Prostate gland (tissue), 2 donors: ENCODE measurements at places on chromosomes 13 and 19. TPM values are rescaled to one million over a fixed set of nuclear protein-coding genes. Genes with fewer than 3 reads are reported as not detected.

DNA sequence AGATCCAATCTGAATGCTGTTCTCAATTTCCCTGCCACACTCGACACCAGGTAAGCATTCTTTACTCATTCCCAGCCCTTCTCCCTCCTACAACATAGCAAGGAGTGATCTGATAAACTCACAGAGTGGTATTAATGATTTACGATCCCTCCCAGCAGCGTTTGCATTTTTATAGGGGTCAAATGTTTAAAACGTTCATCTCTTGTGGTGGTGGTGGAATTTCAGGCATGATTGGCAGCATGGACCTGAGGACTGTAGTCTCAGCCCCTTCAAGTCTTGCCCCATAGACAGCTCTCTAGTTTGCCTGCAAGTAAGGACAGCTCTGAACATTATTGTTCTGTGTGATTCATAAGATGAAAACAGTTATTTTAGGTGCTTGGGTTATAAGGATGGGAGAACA lies 565.7 kb downstream of the EFNB2 start:
- no peaks in the 10 kb centered on the region for H3K36me3 ChIP-seq
- H3K4me1 ChIP-seq, result no peaks in the 10 kb centered on the region
- H3K4me3 ChIP-seq, result no peak overlapping the region
- no peak overlapping the region for H3K27ac ChIP-seq

DNA sequence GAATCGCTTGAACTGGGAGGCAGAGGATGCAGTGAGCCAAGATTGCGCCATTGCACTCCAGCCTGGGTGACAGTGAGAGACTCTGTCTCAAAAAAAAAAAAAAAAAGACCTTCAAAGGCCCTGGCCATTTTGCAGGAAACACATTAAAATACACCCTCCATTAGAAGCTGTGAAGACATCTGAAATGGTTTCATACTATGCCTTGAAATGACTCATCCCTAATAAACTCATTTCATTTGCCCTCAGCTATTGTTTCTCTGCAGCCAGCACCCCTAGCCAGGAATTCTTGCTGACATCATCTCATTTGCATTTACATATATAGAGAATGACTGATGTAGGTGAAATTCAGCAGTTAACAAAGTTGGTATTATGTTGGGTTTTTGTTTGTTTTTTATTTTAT lies 8.7 kb downstream of the EML2 start:
- H3K27me3 ChIP-seq, result no peaks in the 10 kb centered on the region
- H3K4me1 ChIP-seq, result no peaks in the 10 kb centered on the region
- DNase-seq, result no peak
- H3K36me3 ChIP-seq, result no peaks in the 10 kb centered on the region
- H3K4me3 ChIP-seq, result no peak overlapping the region

DNA sequence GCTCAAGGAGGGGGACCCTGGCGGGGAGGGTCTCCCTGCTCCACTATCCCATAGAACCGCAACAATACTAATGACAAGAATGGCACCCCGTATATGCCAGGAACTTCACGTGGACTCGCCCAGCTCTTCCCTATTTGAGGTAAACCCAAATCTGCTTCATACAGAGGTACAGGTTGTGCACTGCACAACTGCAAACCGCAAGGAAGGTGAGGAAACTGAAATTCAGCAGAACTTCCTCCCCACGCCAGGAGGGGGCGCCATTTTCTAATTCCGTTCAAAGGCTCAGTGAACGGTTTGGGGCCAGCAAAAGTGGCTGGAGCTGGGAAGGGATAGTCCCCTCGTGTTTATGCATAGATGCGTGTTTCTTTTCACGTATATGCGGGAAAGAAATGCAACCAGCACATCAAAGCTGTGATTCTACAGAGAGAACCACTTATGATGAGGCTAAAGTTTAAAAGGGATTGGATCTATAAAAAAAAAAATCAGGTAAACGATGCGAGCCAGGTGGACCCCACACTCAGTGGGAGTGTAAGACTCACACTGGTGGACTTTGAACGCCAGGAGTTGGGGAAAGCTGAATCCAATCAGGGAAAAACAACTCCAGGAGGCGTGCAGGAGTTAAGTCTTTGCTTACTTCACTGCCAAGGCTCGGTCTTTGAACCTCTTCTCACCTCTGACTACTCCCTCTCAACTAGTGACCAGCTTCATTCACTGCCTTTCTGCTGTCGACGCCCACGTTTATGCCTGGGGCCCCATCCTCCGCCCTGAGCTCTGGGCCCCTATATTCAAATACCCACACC lies 20.3 kb downstream of the C19orf81 start:
- peaks cover 30% of the 10 kb centered on the region for H3K27me3 ChIP-seq
- H3K4me1 ChIP-seq, result no peaks in the 10 kb centered on the region
- H3K27ac ChIP-seq, result no peak overlapping the region
- no peak overlapping the region for H3K4me3 ChIP-seq

- no peak overlapping the region for H3K4me3 ChIP-seq
- no peak overlapping the region for H3K27ac ChIP-seq
- H3K36me3 ChIP-seq, result no peaks in the 10 kb centered on the region
- H3K27me3 ChIP-seq, result no peaks in the 10 kb centered on the region
- no peak for DNase-seq
These were observed 125.2 kb downstream of the KDM4B start for GRCh38 chr19:5093948-5094718.

GRCh38 chr13:58619396-58620113 lies 988.0 kb downstream of the PCDH17 start:
- H3K4me3 ChIP-seq, result no peak overlapping the region
- H3K4me1 ChIP-seq, result no peaks in the 10 kb centered on the region
- H3K27ac ChIP-seq, result no peak overlapping the region
- no peaks in the 10 kb centered on the region for H3K36me3 ChIP-seq
- H3K27me3 ChIP-seq, result no peaks in the 10 kb centered on the region

DNA sequence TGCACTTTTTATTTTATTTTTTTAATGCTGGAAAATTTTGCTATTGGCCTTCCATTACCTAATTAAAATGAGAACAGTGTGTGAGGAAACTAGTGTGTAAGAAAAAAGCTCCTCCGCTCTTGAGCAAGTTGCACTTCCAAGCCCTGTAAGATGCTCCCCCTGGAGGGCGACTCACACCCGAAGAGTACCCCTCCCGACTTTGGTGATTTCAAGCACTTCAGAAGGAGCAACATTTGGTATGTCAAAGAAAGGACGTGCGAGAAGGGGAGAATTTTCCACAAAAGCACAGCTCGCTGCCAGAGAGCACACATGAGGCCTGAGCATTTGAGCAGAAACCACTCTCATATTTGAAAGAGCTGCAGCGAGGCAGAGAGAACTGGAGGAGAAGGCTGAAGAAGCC lies 504.4 kb downstream of the FGF9 start:
- no peak for DNase-seq
- no peaks in the 10 kb centered on the region for H3K4me1 ChIP-seq
- no peaks in the 10 kb centered on the region for H3K36me3 ChIP-seq
- H3K27ac ChIP-seq, result no peak overlapping the region

DNA sequence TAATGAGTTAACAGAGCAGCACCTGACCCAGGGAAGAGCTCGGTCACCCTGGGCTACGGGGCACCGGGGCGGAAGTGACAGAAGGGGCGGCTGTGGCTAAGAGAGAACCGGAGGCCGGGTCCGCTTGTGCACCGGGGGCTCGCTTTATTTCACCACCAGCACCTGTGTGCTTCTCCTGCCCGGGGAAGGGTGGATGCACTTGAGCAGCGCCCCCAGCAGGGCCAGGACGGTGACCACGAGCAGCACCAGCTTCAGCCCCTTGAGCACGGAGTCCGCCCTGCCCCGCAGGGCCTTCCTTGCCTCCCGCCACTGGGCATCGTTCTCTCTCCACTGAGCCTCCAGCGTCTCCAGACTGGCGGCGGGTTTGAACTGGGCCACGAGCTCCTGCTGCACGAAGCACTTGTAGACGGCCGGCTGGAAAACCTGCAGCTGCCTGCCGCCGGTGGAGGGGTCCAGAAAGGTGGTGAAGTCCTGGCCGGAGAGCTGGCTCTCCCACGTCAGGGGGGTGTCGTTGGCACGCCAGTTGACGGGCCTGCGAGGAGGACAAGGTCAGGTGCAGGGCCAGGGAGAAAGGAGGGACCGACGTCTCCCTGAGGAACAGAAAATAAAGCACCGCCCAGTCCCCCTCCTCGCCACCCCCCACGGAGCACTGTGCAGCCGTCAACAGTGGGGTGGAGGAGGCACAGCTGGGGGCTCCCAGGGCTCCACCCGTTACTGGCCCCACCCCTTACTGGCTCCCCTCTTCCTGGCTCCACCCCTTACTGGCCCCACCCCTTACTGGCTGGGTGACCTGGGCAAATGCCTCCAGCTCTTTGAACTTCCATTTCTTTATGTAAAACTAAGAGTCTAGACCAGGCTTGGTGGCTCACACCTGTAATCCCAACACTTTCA lies 3.6 kb downstream of the FAM187B start:
- H3K4me1 ChIP-seq, result no peaks in the 10 kb centered on the region
- no peaks in the 10 kb centered on the region for H3K36me3 ChIP-seq
- no peak overlapping the region for H3K4me3 ChIP-seq
- no peaks in the 10 kb centered on the region for H3K27me3 ChIP-seq

DNA sequence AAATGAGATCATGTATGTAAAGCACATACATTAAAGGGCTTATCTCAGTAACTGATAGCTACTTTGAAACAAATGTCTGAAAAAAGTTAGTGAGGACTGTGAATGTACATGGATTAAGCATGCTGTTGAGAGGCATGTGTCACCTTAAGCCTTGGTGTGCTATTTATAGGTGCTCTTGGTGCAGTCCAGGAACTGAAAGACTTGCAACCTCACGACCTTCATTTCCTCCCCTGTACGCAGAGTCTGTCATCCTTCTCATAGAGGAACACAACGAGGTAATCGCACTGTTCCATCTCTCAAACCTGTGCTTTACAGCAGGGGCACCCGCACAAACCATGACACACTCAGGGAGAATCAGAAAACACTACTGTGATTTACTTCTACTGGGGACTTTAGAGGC lies 65.6 kb downstream of the UFM1 start:
- no peak overlapping the region for H3K27ac ChIP-seq
- no peak overlapping the region for H3K4me3 ChIP-seq
- no peak for DNase-seq

DNA sequence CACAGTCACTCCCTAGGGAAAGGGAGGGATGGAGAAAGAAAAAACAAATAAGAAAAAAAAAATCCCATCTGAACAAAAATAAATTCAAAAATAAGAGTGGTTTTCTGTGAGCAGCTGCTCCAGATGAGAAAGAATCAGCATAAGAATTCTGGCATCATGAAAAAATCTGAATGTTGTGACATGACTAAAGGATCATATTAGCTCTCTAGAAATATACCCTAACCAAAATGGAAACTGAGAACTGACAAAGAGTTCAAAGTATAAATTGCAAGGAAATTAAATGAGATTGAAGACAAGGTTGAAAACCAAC lies 579.0 kb downstream of the UQCRFS1 start:
- DNase-seq, result no peak
- no peak overlapping the region for H3K4me3 ChIP-seq
- no peaks in the 10 kb centered on the region for H3K27me3 ChIP-seq
- H3K4me1 ChIP-seq, result no peaks in the 10 kb centered on the region
- H3K36me3 ChIP-seq, result no peaks in the 10 kb centered on the region

GRCh38 chr19:16495982-16496612 lies at the start of the genes C19orf44 and CALR3:
C19orf44 (plus strand) TSS chr19:16496394; CDS start chr19:16500793, 4,399 bp downstream.
CALR3 (minus strand) TSS chr19:16496167; CDS start chr19:16496129, 38 bp downstream.
- no peaks in the 10 kb centered on the region for H3K4me1 ChIP-seq
- H3K36me3 ChIP-seq, result no peaks in the 10 kb centered on the region
- peak within 1 kb of the TSS; percentile 64 for H3K27ac ChIP-seq
- H3K27me3 ChIP-seq, result no peaks in the 10 kb centered on the region

DNA sequence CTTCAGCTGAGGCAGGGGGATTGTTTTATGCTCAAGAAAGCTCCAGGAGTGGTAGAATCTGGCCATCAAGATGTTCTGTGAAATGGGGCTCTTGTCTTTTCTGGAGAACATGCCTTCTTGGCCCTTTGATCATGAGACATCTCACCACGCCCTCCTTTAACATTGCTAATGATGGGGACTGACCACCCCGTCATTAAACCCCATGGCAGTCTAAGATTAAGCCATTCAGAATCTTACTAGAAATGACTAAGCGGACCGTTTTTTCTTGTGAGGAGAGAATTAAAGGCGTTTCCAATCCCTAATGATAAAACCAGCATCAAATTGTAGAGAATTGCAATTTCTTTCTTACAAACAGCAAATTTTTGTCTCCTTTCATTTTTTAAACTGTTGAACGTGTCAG lies 89.4 kb downstream of the COL4A2 start:
- H3K27me3 ChIP-seq, result no peaks in the 10 kb centered on the region
- no peaks in the 10 kb centered on the region for H3K36me3 ChIP-seq
- no peaks in the 10 kb centered on the region for H3K4me1 ChIP-seq
- no peak overlapping the region for H3K4me3 ChIP-seq
- H3K27ac ChIP-seq, result peak overlapping the region; percentile 81

DNA sequence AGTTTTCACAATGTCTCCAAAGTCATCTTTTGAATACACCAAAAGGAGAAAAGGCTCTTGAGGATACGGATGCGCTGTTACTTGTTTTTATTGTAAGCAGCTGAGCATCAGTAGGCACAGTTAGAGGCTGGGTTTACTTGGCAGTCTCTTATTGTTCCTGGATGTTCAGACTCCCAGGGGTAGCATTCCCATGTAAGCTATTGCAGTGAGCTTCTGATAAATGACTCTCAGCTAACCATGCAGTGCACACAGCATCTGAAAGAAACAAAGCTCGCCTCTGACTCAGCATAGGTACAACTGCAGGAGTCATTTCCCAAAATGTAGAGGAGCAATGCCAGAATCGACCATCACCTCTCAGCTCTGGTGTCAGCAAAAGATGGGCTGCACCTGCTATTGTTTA lies 84.8 kb downstream of the DCT start:
- no peaks in the 10 kb centered on the region for H3K4me1 ChIP-seq
- no peaks in the 10 kb centered on the region for H3K36me3 ChIP-seq
- no peaks in the 10 kb centered on the region for H3K27me3 ChIP-seq
- H3K4me3 ChIP-seq, result no peak overlapping the region
- H3K27ac ChIP-seq, result no peak overlapping the region

GRCh38 chr13:98280176-98280510 lies 103.1 kb upstream of the RNF113B start:
- no peak overlapping the region for H3K4me3 ChIP-seq
- H3K27ac ChIP-seq, result no peak overlapping the region
- no peaks in the 10 kb centered on the region for H3K36me3 ChIP-seq
- DNase-seq, result no peak

DNA sequence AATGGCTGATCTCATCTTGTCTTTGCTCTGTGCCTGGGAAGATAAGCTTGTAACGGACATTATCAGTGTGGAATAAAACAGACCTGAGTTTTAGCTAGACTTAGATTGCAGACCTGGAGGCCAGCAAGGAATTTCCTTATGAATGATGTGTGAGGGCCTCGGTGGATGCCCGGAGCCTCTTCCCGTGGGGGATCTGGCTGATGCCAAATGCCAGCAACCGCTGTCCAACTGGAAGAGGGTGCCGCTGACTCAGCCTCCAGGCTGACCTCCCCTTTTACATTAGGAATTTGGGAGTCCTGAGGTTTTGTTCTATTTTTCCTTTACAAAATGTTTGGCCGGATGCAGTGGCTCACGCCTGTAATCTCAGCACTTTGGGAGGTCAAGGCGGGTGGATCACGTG lies 19.6 kb upstream of the LILRA2 start:
- no peak overlapping the region for H3K27ac ChIP-seq
- H3K4me1 ChIP-seq, result no peaks in the 10 kb centered on the region
- DNase-seq, result no peak
- H3K36me3 ChIP-seq, result no peaks in the 10 kb centered on the region

The ELAVL1 gene
- 76.9 TPM for total RNA-seq

The ZNF177 gene
- total RNA-seq, result 7.1 TPM

The PRRG2 gene
- 8.1 TPM for total RNA-seq

The PCDH8 gene
- total RNA-seq, result 6.0 TPM

The PDE4C gene
- total RNA-seq, result 1.6 TPM

The PCDH17 gene
- 2.5 TPM for total RNA-seq

The SLC7A10 gene
- not detected for total RNA-seq

The ZNF541 gene
- 13.9 TPM for total RNA-seq

The RNF225 gene
- 7.0 TPM for total RNA-seq

The PLIN5 gene
- 23.2 TPM for total RNA-seq
